ENCODE measurements at places on chromosomes 11 and 22.

DNA sequence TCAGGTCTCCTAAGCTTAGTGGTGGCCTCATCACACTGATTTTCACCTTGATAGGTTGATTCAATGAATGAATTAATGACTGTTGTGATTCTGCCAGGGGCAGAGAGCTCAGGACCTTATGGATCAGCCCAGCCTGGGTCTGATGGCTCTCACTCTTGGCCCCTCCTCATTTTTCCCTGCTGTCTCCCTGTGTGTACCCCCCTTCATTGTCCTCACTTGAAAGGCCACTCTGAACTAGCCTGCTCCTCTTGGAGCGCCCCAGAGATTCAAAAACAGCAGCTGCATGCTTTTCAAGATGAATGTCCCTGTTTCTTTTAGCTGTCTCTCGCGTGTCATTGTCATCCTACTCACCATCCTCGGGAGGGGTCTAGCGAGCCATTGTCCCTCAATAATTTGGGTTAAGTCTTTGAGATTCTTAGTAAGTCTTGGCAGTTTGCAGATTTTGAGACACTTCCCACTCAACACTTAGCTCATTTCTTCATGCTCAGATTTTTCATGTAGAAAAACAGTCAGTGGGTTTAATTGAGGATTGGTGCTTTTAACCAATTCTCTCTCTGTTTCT lies 42.5 kb upstream of the MICAL2 start:
- no peak for DNase-seq

DNA sequence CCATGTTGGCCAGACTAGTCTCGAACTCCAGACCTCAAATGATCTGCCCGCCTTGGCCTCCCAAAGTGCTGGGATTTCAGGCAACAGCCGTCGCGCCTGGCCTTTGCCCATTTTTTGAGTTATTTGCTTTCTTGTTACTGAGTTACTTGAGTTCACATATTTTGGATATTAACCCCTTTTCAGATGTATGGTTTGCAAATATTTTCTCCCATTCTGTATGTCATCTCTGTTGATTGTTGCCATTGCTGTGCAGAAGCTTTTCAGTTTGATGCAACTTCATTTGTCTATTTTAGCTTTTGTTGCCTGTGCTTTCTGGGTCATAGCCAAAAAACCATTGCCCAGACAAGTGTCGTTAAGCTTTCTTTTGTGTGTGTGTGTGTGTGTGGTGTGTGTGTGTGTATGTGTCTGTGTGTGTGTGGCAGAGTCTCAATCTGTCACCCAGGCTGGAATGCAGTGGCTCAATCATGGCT lies 6.8 kb downstream of the TSGA10IP start:
- DNase-seq, result no peak

- no peak for DNase-seq
These were observed 34.8 kb upstream of the VWA5A start for GRCh38 chr11:124080327-124081001.

DNA sequence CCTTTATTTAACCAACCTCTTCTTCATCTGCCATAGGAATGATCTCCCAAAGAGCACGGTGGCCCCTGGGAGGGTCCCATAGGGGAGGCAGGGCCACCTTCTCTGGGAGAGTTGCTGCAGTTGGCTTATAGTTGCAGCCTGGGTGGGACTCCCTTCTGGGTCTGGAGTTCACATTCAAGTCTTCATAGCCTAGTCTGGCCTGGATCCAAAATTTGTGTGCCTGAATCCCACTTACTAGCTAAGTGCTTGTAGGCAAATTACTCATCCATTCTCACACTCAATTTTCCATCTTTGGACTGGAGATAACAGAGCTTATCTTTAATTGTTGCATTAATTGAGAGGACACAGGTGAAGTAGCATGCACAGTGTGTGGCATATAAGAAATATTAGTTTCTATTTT lies 163.6 kb downstream of the GRIK4 start:
- no peak for DNase-seq

DNA sequence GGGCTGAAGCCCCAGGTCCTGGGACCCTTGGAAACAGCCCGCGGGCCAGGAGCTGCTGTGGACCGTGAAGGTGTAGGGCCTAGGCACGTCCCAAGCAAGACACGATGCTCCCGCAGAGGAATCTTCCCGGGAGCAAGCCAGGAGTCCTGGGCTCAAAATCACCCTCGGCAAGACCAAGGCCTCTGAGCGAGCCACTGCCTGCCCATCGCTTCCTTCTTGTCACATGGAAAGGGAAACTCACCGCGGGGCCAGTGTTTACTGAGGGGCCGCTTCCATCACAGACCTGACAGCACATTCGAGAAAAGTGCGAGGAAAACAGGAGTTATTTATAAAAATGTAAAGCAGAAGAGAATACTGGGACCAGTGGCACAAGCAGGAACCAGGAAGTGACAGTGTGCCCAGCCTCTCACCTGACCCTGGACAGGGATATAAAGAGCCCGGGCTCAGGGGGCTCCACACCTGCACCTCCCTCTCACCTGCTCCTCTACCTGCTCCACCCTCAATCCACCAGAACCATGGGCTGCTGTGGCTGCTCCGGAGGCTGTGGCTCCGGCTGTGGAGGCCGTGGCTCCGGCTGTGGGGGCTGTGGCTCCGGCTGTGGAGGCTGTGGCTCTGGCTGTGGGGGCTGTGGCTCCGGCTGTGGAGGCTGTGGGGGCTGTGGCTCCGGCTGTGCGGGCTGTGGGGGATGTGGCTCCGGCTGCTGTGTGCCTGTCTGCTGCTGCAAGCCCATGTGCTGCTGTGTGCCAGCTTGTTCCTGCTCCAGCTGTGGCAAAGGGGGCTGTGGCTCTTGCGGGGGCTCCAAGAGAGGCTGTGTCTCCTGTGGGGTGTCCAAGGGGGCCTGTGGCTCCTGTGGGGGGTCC lies at the start of gene KRTAP5-5:
Gene KRTAP5-5, plus strand, starts transcription at position 450 of the 860 bp plus-strand sequence. Its CDS starts 66 bp downstream, at position 516.
- no peak for DNase-seq

- no peak for DNase-seq
These were observed 70.6 kb upstream of the CAPRIN1 start for GRCh38 chr11:33980897-33981296.

DNA sequence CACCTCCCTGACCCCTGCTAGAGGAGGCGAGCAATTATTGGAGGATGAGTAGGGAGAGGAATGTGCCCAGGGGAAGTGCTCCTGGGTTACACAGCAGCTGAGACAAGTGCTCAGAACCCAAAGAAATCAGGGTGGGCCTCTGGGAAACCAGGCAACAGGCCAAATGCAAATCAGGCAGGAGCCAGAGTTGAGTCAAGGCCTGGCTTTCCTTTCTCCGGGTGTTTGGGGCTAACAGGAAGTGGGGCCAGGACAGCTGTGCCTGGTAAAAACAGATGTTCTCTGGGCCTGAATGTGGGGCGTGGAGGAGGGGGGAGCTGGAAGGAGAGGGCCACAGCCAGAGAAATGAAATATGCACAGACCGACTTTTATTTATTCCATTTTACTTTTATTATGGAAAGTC lies 22.0 kb downstream of the MFNG start:
- no peak for DNase-seq

GRCh38 chr11:60923326-60923725 lies 934 bp upstream of the TMEM132A start:
- no peak for DNase-seq

DNA sequence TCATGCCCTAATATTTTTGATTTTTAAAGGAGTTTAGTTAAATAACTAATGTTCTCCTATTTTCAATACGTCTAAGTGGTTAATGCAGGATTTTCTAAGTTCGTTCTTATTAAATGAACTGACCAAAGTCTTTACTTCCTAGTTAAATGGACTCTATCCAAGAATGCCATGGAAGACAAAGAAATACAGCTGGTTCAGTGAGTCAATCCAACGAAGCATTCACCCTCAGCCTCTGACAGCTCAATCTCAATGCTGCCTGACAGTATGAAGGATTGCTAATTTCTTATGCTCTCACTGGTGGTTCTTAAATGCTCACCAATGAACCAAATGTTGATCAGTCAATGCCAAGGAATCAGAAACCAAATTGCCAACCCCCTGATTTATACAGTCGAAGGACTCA lies 219.4 kb downstream of the CADM1 start:
- DNase-seq, result no peak

GRCh38 chr22:20803696-20804324 lies 29.9 kb downstream of the SERPIND1 start:
- DNase-seq, result no peak

DNA sequence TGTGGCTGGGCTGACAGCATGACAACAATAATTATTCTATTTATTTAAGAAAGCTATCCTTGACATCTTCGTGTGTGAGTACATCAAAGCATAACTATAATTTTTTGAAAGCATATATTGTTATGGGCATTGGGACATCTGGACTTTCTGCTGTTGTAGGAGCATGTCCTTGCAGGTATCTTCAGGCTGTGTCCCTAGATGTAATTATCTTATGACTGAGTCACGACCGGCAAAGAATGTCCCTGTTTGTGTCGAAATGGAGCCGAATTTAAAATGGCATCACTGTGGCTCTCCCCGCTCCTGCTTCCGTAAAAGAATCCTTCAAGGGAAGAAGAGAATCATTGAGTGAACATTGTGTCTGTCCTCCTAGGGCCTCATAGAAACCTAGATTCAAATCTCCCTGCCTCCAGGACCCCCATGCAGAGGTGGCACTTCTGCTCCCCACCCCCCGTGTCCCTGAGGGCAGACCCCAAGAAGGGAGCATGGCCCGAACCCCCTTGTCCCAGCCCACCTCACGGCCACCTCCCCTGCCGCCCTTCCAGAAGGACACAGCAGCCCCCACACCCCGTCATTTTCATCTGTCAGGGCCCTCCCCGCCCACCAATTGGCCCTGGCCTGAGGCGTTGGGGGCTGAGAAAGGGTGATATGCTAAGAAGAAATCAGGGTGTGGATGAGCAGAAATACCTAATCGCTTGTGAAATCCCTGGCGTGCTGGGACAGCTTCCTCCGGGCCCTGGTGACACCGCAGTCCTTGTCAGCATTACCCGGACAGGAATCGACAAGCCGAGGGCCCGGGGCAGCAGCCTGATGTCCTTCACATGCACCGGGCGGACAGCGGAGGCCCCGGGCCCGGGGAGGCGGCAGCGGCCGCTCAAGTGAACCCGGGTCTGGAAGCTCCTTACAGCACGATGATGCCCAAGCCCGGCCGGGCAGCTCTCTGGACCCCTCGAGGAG lies 48.6 kb upstream of the SLC22A12 start:
- no peak for DNase-seq

DNA sequence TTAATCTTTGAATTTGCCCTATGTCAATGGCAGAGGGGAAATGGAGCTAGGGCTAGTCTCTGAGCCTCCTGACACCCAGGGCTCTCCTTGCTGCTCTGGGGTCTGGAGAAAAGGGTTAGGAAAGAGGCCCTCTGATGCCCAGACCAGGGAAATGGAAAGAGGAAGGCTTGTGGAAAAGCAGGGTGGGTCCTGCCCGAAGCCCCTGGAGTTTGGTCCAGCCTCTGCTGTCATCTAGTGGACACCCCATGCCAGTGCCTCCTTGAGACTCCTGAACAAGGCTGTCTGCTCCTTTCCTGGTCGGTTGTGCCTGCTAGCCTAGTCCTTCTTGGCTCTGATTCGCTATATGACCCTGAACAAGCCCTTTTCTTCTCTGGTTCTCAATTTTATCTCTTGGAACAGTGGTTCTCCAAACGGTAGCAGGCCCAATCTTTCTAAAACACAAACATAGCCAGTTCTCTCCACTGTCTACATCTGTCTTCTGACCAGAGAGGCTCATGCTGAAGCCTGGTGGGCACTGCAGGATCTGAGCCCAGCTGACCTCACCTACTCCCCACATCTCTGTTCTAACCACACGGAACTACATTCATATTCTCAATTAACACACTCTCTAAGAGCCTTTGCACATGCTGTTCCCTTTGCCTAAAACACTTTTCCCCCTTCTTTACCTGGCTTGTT lies 8.8 kb upstream of the PLA2G3 start:
- peak; percentile 24 for DNase-seq

GRCh38 chr11:114348200-114349191 lies 51.8 kb downstream of the C11orf71 start:
- DNase-seq, result peak; percentile 10

DNA sequence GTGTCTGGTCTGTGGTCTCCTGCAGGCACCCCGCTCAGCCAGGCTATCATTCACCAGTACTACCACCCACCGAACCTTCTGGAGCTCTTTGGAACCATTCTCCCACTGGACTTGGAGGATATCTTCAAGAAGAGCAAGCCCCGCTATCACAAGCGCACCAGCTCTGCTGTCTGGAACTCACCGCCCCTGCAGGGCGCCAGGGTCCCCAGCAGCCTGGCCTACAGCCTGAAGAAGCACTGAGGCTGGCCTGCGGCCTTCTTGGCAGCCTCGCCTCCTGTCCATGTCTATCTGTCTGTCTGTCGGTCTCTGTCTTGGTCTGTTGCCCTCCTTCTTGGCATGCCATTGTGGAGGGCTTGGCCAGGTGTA lies 27.9 kb downstream of the INCENP start:
- DNase-seq, result no peak

DNA sequence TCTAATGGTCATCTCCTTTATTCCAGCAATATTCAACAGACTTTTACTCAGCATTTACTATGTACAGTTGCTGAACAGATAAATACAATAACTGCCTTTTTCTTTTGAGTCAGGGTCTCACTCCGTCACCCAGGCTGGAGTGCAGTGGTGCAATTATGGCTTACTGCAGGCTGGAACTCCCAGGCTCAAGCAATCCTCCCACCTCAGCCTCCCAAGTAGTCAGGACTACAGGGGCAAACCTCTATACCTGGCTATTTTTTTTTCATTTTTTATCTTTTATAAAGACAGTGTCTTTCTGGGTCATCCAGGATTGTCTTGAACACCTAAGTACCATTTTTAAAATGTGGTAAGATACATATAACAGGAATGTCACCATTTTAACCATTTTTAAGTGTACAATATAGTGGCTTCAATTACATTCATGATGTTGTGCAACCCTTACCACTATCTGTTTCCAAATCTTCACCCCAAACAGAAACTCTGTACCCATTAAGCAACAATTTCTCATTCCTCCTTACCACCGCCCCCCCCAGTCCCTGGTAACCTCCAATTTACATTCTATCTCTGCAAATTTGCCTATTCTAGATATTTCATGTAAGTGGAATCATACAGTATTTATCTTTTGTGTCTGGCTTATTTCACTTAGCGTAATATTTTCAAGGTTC lies 67.8 kb downstream of the MIAT start:
- no peak for DNase-seq

- DNase-seq, result no peak
These were observed 14.5 kb downstream of the ARVCF start for GRCh38 chr22:20002128-20002527.

DNA sequence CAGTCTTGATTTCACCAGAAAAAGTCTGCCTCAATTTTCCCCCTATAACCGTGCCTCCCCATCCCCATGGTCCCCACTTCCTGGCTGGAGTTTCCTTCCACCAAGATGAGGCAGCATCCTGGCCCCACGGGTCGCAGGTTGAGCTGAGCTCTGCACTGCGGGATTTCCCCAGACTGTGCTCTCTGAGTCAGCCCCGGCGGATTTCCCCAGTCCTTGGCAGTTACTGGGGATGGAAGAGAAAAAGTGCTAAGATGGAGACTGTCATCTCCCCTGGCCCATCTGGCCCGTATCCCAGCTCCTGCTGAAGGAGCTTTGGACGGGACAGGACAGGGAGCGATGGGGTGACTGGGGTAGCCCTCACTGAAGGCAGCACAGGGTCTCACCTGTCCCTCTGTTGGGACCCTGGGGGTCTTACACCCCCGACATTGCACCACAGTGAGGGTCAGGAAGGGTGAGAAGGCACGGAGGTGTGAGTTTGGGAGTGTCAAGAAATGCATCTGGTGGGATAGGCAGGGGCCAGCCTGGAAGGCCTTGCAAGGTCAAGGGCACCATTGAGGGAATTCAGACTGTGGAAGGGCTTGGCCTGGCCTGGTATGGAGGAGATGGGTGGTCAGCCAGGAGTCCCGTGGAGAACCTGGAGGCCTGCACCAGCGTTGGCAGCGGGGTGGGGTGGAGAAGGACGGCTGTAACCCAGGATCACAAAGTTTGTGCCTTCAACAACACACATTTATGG lies 36.5 kb downstream of the NADSYN1 start:
- peak; percentile 49 for DNase-seq

GRCh38 chr11:114447892-114448291 lies 8.6 kb downstream of the REXO2 start:
- no peak for DNase-seq

Data from stimulated activated naive B cell treated with anti-CD40 and anti-IgM and Interleukin-4, amounts not matched to agents 10 μg/mL and 1 μg/mL and 100 μg/mL, for 72 hours (primary cell).